ENCODE measurements at places on chromosomes 6 and 20. TPM values are rescaled to one million over a fixed set of nuclear protein-coding genes. Genes with fewer than 3 reads are reported as not detected.

HRH3 gene
- 0.25 TPM for polyA plus RNA-seq

SLC9A8 gene
- polyA plus RNA-seq = 8.1 TPM

MAP3K7 gene
- 47.2 TPM for polyA plus RNA-seq

DNA sequence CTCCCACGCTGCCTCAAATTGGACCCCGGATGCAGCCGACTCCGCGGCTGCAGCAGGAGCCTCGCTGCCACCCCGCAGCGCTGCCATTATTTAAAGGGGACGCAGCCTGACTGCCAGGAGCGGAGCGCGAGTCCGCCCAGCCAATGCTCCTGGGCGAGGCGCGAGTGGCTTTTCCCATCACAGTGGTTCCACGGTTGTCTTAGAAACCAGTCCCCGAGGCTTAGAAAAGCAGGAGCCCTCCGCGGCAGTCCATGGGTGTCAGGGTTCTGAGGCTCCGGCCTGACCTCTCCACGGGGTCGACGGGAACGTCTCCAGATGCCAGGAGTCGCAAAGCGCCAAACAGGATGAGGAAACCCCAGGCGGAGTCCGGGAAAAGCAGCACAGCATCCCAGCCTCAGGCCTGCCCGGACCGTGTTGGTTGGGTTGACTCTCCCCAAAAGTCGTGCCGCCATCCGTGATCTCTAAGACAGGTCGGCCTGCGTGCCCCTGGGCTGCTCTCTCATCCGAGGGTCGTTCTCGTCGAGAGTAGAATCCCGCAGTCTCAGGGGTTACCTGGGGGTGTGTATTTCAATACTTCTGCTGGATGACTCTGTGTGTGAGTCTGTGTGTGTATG is 975.8 kb upstream of the DEFB115 start:
- no peak for DNase-seq
